Muscle of arm (tissue), 14 donors: ENCODE measurements at places on chromosomes 6 and 20. TPM values are rescaled to one million over a fixed set of nuclear protein-coding genes. Genes with fewer than 3 reads are reported as not detected.

DNA sequence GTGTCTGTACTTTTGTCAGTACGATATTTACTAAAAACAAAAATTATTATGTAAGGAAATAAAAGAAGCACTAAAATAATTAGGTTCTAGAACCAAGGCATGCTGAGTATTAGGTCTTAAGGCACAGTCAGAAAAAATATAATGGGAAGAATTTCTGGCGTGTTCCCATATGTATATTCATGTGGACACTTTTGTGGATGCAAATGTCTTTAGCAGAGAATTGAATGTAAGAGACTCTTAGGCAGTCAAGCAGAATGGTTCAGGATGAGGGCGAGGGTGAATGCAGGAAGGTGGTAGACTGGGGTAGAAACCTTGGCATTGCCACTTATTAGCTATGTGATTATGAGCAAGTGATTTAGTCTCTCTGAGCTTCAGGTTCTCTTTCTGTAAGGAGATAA, 71.5 kb downstream of the SASH1 start:
- no peak for DNase-seq

DNA sequence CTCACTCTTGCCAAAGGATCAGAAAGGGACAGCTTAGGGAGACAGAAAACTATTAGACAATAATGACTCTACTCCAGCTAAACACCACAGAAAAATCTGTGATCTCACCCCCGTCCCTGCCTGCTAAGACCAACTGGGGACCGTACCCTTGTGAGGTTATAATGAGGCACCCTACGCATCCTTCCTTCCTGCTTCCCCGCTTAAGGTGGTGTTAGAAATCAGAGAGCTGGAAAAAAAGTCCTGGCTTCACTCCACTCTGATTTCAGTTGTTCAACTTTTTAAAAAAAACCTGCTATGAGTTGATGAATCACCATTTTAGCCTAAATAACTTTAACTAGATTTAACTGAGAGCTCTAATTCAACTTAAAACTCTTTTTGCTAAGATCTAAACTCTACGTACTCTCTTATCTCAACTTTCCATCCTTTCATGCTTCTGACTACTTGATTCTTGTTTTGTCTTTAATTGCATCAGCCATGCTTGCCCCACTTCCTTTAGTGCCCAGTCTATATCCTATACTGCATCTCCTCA, 35.8 kb upstream of the TMEM14A start:
- DNase-seq: no peak

GRCh38 chr20:48932375-48932941, 10.9 kb downstream of the ARFGEF2 start:
- no peak for DNase-seq

DNA sequence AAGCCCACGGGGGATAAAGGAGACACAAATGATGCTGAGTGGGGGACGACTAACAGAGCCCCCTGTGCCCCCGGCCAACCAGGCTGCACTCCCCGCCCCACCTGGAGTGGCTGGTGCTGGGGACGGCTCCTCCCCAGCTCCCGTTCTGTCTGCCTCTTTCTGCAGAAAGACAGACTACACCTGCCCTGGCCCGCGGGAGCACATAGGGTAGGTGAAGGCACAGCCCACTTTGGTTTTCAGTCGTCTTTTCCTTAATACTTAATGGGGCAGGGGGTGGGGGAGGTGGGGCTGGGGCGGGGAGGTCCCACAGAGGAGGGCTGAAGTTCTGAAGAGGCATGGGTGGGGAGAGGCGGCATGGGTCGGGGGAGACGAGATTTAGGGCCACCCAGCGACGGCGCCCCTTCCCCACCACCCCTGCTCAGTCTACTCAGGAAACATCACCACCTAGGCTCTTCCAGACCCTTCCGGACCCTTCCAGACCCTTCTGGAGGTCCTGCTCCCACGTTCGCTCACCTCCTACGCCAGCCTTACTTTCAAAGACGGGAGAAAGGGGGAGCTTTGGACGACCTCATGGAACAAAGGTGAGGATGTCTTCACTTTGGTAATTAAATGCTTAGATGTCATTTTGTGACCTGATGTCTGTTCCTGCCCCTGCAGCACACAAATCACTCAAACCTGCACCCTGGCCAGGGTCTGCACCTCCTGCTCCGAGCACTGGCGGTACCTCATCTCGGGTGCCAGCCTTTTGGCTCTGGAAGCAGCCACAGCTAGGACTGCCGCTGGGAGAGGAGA, 21.2 kb upstream of the FRMD1 start:
- no peak for DNase-seq

GRCh38 chr20:9149796-9150195, 80.9 kb downstream of the PLCB4 start:
- no peak for DNase-seq

DNA sequence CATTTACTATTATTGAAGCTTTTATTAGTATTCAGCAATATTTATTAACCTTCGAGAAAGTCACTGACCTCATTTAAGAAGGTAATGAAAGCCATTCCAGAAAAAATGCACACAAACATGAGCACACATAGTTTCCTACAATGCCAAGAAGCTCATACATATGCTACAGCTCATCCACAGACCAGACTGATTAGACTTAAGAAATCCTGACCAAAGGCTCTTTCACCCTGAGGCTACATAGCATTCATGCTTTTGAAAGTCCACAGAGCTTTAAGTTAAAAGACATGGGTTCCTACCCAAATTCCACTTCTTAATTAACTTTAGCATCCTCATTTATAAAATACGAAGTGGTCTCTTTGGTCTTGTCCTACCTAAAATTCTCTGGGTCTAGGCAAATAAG, 430.4 kb downstream of the TBC1D32 start:
- DNase-seq: no peak

- no peak for DNase-seq
Measured at GRCh38 chr20:55097621-55098020, 622.2 kb downstream of the DOK5 start.

DNA sequence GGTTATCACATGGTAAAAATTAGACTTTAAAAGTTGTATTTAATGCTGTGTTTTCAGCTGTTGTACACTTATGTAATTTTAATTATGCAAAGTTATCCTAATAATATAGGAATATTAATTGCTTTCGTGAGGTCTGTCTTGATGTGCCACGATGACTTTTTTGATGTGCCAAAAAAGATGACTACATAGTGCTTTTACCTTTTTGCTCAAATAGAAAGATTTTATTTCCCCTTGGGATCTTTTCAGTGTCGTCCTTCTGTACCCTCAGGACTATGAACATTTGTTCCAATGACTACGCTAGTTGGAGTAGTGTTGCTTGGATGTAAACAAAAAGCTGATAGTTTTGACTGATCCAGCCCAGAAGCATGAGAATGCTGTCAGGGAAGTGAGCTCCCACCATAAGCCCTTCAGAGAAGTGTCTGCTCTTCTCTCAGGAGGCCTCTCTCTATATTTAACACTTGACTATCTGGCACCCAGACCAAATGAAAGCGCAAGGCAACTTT, 1.2 kb upstream of the CD164 start:
- no peak for DNase-seq

DNA sequence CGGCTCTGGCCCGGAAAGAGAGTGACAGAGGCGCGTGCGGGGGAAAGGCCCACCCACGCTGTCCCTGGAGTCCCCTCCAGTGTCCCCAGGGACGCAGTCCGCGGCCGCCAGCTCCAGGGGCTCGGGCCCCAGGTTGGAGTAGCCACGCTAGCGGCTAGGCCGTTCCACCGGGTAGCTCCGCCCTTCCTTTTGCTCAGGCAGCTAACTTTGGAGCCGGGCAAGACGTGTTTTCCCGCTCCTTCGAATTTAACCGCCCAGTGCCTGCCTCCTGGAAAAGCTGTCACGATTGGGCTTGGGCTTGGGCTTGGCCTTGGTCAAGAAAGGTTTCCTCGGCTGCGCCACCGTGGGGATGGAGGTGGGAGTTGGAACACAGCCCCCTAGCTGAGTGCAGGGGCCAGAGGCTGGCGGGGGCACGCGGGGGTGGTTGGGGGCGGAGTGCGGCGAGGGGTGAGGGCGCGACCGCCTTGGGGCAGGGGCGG, 4.7 kb downstream of the LINC00237 start:
- DNase-seq: no peak

DNA sequence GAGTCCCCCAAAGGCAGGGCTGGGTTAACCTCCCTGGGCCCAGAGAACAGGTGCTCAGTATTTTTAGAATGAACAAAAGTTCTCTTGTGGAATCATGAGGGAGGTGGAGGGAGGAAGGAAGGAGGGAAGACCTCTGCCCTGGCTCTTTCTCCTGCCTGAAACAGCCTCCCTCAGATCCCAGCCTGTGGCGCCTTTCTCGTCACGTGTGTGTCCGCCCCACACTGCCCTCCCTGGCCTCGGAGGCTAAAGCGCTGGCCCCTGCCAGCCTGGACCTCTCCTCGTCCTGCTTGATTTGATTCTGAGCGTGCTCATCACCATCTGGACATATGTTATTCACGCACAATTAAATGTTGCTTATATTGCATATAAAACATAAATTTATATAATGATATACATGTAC, 40.9 kb downstream of the PHACTR3 start:
- no peak for DNase-seq

DNA sequence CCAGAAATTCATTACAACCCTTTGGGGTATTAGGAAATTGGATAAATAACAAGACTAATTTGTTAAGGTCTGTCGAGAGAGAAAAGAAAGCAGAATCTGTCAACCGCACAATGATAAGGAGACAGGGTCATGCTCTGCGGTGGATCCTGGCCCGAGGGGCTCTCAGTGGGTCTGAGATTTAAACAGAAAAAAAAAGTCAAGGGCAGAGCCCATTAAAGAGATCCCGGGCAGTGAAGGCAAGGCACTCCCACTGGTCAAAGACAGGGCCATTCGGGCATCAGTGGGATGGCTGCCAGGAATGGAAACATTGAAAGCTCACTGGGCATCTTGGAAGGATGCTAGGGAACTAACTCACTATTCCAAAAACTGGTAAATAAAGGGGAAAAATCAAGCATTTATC, 77.9 kb downstream of the GNAS-AS1 start:
- no peak for DNase-seq

DNA sequence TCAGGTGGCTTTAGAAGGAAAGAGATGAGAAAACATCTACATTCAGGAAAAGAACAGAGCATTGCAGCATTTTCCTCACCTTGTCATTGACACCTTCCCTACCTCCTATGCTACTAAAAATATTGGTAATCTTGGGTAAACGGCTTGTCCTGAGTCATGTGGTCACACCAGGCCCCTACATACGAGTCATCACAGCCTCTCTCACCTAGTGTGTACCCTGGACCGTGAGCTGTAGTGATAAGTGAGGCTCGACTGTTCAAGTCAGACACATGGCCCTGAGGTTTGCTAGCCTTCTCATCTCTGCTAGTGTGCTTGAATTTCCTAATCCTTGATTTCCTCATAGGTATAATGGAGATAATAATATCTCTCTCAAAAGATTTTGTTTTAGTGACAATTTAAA, 29.6 kb upstream of the TMEM244 start:
- DNase-seq: no peak

GRCh38 chr20:23640018-23640601, 2.4 kb upstream of the CST3 start:
- DNase-seq: no peak

Gene ASIP
- 3.4 TPM for polyA plus RNA-seq

Gene SOBP
- polyA plus RNA-seq: 17.4 TPM

Gene IPCEF1
- 0.88 TPM for polyA plus RNA-seq

Gene SPATA25
- polyA plus RNA-seq: 6.0 TPM

Gene GRM1
- polyA plus RNA-seq: 0.14 TPM

Gene TMEM63B
- 19.1 TPM for polyA plus RNA-seq

Gene RPRD1B
- 33.8 TPM for polyA plus RNA-seq

Gene TOMM34
- polyA plus RNA-seq: 15.9 TPM
